ENCODE measurements at places on chromosomes 7 and 10.

DNA sequence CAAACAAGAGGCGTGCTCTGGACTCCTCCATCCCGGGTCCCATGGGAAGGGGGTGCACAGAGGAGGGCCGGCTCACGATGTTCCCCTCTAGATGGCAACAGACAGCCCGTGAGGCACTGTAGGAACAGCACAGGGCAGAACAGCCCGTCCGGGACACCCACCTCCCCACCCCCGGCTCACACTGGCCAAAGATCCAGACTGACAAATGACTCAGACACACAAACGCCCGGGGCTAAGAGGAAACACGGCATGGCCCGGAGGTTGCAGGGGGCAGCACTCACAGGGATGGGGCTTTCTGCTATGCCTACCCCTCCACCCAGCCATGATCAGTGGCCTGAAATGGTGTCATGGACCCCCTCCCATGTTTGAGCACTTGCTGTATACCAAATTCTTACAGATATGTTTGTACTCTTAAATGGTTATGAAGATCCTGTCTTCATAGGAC lies 4.9 kb upstream of the ELN start:
- no peak for DNase-seq

DNA sequence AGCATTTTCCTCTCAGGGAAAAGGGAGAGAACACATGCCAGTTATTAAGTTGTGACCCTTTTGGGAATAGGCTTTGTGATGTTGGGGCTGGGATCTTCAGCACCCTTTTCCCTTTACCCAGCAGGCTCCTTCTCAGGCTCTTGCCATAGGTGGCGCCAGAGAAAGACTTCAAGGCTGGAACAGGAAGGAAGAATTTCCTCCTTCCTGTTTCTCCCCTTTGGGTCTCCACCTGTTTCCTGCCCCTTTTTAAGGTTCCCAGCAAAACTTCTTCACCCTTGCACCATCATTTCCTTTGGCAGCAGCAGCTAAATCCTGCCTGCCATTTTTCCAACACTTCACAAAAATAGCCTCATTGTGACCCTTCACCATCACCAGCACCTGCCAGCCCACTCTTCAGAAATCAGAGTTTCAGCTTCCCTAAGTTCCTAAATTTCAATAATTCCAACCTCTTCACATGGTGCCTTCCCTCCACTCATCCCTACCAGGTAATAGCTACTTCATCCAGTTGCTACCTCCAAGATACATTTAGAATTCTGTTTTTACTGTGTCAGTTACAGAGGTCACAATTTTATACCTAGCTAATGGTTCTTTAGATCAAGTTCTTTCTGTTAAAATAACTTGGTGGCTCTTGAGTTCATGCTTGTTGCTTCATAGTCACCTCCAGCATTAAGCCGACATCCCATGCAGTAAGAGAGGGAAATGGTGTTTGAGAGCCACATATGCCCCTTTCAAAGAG lies 22.4 kb upstream of the FOXK1 start:
- peak; percentile 8 for DNase-seq

- DNase-seq = no peak
Measured at GRCh38 chr10:121081306-121081705, 230.1 kb downstream of the WDR11 start.

DNA sequence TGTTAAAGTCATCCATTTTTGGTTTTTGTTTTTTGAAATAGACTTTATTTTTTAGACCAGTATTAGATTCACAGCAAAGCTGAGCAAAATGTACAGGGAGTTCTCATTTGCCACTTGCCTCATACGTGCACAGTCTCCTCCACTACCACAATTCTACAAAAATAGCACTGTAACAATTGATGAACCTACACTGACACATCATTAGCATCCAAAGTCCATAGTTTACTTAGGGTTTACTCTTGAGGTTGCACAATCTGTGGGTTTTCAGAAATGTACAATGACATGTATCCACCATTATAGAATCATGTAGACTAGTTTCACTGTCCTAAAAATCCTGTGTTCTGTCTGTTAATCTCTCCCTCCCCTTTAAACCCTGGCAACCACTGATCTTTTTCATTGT lies 125.8 kb upstream of the PDSS1 start:
- no peak for DNase-seq

- DNase-seq = no peak
Measured at GRCh38 chr7:43105521-43106120, 6.8 kb upstream of the HECW1 start.

DNA sequence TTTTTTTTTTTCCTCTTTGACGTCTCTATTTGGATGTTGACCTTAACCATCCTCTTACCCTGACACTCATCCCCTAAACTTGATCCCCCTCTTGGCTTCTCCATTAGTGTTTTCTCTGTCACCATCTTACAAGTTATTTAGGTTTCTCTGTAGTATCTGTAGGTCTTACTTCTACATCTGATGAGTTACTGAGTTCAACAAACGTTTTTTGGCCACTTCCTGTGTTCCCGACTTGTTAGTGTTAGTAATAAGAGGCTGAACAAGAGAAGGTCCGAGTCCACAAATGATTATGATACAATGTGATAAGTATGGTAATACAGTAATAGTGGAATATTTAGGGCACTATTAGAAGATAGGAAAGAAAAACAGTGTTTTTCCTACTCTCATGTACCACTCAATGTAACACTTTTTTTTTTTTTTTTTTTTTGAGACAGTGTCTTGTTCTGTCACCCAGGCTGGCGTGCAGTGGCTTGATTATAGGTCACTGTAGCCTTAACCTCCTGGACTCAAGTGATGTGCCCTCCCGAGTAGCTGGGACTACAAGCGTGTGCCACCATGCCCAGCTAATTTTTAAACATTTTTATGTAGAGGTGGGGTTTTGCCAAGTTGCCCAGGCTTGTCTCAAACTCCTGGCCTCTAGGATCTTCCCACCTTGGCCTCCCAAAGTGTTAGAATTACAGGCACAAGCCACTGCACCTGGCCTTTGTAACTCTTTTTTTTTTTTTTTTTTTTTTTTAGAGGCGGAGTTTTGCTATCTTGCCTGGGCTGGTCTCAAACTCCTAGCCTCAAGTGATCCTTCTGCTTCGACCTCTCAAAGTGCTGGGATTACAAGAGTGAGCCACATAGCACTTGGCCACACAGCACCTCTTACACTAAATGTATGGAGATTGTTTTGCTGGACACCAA lies 12.5 kb downstream of the CCSER2 start:
- DNase-seq = no peak

DNA sequence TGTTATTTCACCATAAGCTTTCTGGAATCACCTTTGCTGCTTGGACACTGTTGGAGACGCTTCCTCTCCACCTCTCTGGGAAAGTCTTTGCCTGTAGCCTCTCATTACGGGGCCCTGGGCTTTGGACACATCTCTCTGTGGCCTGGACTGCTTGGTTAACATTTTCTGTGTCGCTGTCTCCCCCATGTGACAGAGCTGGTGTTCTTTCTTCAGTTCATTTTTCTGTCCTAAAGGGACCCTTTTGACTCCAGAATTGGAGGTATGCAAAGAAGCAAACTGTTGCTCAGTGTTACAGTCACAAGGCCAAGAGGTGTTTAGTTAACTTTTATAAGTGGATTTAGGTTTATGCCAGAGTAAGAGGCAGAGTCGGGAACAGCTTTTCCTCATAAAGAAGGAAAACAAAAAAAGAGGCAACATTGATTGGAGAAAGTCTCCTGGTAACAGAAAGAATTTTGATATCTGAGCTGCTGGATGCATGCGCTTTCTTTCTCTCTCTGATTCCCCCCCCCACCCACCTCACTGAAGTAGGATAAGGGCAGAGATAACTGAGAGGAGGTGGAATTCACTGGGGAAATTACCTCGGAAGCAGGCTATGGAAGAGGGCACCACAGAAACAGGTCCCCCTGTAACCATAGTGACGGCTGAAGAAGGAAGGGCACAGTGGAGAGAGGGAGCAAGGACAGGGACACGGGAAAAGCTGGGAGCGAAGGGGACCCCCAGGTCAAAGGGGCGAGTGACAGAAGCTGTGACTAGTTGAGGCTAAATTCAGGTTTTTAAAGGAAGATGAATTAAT lies 57.8 kb downstream of the LGI1 start:
- no peak for DNase-seq

DNA sequence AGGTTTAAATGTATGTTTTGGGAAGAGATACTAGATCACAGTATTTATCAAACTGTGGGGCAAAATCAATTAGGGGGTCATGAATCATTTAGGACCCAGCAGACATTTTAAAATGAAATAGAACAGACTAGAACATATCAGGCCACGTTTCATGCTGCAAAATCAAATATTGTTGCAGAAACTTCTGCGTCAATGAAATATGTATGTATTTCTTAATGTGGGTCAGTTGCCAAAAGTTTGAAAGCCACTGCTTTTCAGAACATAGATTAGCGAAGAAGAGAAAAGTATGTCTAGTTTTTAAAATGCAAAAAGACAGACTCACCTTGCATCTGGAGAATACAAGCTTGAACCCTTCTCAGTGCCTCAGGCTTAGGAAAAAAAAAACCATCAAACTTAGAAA lies 102.7 kb upstream of the BMPER start:
- no peak for DNase-seq

DNA sequence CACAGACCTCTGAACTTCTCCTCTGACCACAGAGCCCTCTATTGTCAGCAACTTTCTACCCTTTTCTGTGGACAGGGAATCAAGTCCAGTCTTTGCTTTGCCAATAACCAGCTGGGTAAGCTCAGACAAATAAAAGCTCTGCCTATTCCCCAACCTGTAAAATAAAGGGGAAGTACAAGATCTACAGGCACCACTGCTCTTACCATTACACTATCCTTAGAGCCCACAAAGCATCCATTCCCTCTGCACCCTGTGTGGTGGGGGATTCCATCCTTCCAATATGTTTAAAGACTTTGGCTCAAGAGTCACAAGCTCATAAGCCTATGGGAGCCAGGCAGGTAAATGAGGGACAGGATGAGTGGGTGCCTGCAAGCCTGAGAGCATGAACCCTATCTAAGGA lies 88.2 kb downstream of the PARD3 start:
- DNase-seq = no peak

DNA sequence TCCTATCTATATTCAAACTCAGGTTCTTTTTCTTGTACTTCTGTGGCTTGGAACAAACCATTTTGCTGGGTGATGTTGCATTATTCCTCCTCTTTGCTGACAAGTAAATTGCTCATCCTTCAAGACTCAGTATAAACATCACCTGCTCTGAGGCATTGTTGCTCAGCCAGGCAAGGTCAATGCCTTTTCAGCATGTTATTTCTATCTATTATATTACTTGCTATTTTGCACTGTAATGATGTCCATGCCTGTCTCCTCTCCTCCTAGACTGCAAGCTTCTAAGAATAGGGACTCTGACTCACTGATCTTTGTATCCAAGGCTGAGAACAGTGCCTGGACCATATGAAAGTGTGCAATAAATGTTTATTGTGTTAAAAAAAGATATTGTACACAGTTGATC lies 293.8 kb downstream of the RNLS start:
- no peak for DNase-seq

- DNase-seq = no peak
Measured at GRCh38 chr7:13262929-13263530, 575.6 kb downstream of the ARL4A start.

DNA sequence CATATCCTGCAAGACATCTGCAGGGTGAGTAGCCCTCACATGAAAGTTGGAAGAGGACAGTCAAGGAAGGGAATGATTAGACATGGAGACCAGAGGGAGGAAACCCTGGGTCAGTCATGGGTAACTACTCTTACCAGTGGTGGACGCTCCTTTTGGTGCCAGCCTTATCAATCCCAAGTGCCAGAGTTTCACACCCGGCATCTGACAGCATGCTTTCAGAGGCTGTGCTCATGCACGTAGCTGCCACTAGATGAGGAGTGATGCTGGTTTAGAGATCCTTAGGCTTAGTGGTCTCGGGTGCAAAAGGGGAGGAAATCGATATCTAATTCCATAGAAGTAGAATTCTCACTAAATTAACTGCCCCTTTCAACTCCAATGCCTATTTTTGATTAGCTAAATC lies 100.8 kb downstream of the PLCE1 start:
- DNase-seq = no peak

- no peak for DNase-seq
Measured at GRCh38 chr10:4442296-4442695, 383.7 kb upstream of the AKR1E2 start.

- DNase-seq = no peak
Measured at GRCh38 chr10:5662708-5663579, 3.5 kb downstream of the ASB13 start.

- no peak for DNase-seq
Measured at GRCh38 chr10:46247808-46248569, 38.8 kb upstream of the ANTXRL start.

- DNase-seq = no peak
Measured at GRCh38 chr10:92291616-92291865, 574 bp downstream of the MARCHF5 start.

DNA sequence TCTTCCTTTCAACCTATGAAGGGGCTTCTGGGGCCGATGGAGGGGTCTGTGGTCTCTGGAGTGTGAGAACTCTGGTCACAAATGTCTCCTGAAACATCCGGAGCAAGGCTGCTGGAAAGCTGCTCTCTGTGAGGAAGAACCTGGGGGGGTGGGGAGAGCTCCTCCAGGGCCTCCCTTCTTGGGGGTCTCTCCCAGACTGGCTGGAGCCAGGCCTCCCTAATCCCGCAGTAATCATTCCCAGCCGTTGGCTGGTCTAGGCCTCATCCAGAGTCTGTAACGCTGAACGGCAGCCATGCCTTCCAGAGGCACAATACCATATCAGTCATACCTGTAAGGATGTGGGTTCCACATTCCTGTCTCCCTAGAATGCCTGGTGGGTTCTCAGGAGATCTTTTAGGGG lies 4.4 kb upstream of the LZTS2 start:
- no peak for DNase-seq

- DNase-seq = no peak
Measured at GRCh38 chr7:37408291-37409228, 40.1 kb downstream of the ELMO1 start.

DNA sequence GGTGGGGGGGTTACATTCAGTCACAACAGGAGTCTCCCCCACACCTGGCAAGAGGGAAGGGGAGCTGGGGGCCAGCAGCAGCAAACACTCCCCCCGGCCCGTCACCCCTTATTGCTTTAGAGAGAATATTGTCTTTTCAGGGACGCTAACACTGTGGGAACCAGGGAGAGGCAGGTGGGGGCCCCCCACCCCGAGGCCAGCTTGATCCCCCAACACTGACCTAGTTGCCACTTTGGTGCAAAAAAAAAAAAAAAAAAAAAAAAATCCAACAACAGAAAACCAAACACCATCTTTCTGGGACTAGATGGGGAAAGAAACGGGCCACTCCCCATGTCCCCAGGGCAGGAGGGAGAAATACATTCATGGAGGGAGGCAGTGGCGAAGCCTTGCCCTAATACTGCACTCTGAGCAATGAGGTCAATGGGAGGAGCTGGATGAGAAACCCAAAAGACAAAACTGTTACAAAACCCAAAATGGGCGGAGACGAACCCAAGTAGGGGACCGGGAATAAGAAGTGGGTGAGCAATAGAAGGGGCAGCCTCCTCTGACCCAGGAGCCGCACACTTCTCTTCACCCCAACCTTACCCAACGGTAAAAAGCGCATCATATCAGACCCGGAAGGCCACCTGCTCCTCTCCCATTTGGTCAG lies 6.5 kb downstream of the GNB2 start:
- no peak for DNase-seq

Measured in stimulated activated CD4-positive, alpha-beta T cell treated with anti-CD3 and anti-CD28 coated beads, Interleukin-1b, Interleukin-23, amount 100 ng/mL, for 48 hours (primary cell).